Left kidney (tissue), 8 donors: ENCODE measurements at places on chromosomes 7 and 10. TPM values are rescaled to one million over a fixed set of nuclear protein-coding genes. Genes with fewer than 3 reads are reported as not detected.

DNA sequence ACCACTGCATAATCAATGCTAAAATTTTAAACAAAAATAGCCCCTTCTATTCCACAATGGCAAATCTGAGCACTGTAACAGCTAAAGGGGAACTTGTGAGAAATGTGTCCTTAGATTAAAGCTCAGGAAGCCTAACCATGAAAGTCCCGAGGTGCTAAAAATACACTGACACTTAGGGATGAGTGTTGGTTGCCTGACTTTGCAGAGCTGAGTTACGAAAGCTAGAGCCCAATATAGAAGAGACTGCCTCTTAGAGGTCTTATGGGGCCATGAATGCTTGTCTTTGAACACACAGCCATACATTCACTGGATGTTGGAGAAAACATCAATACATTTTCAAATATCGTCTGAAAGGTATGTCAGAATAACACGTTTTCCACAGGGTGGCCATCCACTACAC lies 209.7 kb downstream of the LHFPL3 start:
- no peak for DNase-seq

- DNase-seq: no peak
Observed at GRCh38 chr7:117816727-117817126, 56.5 kb downstream of the CTTNBP2 start.

BNIP3 gene
- 69.3 TPM for polyA plus RNA-seq

DNA sequence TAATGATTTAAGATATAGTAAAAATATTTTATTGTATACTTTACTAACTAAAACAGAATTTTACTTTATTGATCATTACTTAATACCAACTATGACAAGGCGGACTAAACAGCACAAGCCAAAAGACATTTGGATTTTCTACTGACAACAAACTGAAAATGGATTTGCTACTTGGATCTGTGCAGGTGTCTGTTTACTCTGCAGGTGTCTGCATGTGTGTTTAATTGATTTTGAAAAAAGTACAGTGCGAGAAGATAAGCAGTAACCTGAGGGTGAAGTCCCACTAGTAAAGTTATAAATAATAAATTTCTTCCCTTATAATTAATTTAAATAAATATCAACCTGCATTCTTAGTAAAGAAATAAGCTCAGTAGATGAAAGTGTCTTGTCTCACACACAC lies 696.8 kb upstream of the MBL2 start:
- no peak for DNase-seq

DNA sequence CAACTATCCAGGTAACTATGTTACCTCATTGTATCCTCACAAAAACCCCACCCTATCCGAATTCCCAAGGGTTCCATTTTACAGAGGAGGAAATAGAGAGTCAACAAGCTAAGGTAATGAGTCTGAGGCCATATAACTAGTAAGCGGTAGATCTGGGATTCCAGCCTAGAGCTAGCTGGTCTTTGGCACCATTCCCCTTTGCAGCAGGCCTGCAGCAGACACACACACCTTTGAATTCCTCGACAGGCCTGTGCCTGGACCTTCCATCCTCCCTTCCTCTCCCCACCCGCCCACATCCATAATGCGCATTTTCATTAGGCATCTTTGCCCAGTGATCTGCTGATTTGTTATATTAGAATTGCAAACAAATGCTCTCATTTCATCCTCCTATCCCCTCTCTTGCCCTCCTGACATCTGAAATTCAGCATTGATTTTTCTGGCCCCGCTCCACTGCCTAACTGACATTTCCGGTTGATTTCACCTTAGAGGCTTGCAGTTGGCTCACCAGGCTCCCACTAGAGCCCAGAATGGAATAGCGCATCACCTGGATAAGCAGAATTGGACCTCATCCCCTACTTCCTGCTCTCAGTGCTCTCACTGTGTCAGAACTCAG lies 129.5 kb downstream of the PLXNA4 start:
- no peak for DNase-seq

DNA sequence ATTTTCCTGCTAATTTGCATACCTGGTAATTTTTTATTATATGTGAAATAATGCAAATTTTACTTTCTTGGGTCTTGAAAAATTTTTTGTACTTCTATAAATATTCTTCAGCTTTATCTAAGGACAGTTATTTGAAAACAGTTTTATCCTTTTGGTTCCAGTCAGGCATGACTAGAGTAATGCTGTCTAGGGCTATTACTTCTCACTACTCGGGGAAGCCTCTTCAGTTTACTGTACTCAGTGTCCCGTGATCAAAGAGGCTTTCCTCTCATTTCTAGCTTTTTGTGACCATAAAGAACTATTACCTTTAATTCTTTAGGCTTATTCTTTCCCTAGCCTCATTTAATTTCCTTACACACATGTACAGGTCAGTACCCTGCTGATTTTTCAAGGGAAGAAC lies 153.8 kb upstream of the HDAC9 start:
- no peak for DNase-seq

DNA sequence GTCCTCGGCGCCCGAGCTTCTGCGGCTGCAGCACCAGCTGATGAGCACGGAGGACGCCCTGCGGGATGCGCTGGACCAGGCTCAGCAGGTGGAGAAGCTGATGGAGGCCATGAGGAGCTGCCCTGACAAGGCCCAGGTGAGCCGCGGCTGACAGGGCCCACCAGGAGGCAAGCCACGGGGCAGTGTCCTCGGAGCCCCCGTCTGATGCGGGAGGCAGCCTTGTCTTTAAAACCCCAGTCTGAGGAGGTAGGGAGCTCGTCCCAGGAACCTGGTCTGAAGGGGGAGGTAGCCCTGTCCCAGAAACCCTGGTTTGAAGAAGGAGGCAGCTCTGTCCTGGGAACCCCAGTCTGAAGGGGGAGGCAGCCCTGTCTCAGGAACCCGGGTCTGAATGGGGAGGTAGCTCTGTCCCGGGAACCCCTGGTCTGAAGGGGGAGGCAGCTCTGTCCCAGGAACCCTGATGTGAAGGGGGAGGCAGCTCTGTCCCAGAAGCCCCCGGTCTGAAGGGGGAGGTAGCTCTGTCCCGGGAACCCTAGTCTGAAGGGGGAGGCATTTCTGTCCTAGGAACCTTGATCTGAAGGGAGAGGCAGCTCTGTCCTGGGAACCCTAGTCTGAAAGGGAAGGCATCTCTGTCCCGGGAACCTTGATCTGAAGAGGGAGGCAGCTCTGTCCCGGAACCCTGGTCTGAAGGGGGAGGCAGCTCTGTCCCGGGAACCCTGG lies 53.1 kb upstream of the GTF2IRD1 start:
- DNase-seq: no peak

DNA sequence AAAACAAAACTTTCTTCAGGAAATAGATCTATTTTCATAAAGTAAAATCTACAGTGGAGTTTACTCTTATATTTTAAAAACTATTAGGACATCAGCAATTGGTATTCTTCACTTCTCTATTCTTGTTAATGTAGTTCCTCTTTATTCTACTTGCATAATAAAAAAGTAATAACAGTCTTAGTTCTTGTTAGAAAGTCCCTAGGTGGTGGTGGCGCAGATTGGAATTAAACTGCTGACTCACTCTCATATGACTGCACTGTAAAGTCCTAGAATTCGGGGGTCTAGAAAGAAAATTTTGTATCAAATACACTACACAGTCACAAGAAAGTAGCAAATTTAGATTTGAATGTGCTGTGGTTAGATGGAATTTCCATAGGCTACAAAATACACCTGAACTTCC lies 44.6 kb upstream of the TES start:
- DNase-seq: no peak

GRCh38 chr7:138903859-138904435 lies 77.2 kb downstream of the KIAA1549 start:
- no peak for DNase-seq

- DNase-seq: no peak
Observed at GRCh38 chr7:4882169-4883032, 1.1 kb downstream of the RADIL start.

LBX1 gene
- not detected for polyA plus RNA-seq

- DNase-seq: no peak
Observed at GRCh38 chr10:5165738-5166137, 19.2 kb downstream of the AKR1C8 start.
